ENCODE measurements at places on chromosomes 1 and 21.
A peak's percentile ranks its signal among the peaks of the same experiment; 100 is the strongest.

DNA sequence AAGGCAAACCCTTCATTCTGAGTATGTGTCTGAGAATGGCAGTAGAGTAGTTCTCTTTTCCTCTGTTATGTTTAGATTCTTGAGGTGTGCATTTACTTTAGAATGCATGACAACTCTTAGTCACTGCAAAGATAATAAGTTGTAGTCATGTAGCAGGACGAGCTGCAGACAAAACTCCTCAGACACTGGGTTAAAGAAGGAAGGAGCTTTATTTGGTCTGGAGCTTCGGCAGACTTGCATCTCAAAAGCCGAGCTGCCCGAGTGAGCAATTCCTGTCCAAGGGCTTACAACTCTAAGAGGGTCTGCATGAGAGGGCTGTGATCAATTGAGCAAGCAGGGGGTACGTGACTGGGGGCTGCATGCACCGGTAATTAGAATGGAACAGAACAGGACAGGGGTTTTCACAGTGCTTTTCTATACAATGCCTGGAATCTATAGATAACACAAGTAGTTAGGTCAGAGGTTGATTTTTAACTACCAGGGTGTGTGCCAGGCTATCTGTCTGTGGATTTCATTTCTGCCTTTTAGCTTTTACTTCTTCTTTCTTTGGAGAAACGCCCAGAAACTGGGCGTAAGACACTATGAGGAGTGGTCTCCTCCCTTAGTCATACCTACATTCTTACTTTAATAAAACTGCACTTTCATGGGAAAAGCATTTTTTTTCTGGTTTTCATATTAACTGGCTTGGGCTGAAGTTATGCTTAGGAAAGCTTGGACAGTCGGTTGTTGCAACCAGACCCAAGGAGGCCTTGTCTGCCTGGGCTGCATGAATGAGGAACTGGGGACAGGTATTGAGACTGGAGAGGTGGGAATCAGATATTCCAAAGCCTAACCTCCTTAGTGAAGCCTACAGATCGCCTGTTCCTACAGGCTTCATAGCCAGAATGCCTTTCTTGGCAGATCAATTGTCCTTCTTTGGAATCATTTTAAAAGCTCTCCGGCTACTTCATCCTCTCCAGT, 115.1 kb downstream of the RHOU start:
- DNase-seq, result no peak

DNA sequence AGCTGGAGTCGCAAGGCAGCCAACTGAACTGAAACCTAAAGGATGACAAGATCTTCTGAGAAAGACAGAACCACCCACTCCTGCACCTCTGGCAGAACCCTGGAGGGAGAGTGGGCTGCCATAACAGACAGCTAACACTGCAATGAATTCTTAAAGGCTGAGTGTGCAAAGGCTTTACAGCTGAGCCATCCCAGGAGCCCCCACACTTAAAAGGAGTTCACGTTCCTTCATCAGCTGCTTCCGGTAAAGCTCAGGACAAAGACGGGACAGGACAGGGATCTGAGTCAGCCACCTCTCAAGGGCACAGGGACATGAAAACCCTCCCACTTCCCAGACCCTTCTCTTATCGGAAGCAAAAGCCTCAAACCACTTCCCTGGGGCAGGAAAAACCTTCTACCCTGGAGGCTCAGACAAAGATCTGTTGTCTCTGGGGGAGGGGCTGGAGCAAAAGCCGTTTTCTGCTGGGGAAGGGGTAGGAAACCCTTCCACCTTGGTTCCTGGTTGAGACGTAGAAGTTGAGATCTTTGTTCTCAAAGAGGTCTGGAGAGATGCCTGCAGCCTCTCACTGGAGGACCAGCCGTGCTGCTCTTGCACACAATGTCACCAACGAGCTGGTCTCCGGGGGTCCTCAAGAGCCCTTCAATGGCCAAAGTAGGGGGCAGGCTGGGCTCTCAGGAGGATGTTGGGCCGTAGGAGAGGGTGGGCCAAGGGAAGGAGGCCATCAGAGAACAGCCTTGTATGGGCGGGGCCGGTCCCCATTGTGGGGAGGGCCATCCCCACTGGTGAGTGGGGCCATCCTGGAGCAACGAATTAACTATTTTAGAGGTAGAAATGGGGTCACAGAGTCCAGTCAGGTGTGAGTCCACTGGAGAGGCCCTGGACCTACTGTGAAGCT, 452.4 kb downstream of the PTPRU start:
- peak; percentile 48 for DNase-seq

- no peak for DNase-seq
These were observed 44.5 kb downstream of the B3GALT5 start for GRCh38 chr21:39657091-39657689.

DNA sequence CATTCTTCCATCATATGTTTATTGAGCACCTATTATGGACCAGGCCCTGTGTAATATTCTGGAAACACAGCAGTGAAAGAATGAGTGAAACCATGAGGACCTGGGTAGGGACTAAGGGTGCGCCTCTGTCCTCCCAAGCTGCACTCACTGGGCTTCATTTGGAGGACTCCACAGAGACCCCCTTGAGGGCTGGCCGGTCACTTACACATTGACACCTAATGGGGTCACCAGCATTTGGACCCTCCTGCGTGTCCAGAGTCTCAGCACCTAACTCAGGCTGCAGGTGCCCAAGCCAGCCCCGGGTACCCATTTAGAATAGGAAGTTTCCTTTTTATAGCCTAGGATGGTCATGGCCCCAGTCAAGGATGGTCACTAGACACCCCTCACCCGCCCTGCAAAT, 2.8 kb upstream of the FNDC5 start:
- DNase-seq, result no peak

GRCh38 chr21:44326272-44326647, 12.9 kb downstream of the CFAP410 start:
- no peak for DNase-seq

GRCh38 chr1:44672961-44673674, 1.2 kb downstream of the TMEM53 start:
- DNase-seq, result no peak

DNA sequence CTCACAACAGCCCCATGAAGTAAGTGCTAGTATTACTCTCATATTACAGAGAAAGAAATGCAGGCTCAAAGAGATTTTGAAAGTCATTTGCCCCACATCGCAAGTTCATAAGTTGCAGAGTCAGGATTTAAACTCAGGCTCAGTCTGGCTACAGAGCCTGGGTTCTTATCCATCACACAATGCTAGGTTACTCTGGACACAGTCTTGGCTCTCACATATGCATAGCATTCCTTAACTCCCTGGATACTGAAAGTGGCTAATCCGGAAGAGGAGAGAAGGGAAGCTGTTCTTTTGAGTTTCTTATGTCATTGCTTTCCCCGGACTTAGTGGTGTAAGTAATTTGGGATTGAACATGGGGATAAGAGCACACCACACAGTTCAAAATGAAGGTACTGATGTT, 357.4 kb upstream of the PLXNA2 start:
- no peak for DNase-seq

GRCh38 chr1:207578796-207579435, 66.0 kb upstream of the CR1L start:
- DNase-seq, result no peak

GRCh38 chr1:239247285-239247684, 139.1 kb upstream of the CHRM3 start:
- DNase-seq, result peak; percentile 4

DNA sequence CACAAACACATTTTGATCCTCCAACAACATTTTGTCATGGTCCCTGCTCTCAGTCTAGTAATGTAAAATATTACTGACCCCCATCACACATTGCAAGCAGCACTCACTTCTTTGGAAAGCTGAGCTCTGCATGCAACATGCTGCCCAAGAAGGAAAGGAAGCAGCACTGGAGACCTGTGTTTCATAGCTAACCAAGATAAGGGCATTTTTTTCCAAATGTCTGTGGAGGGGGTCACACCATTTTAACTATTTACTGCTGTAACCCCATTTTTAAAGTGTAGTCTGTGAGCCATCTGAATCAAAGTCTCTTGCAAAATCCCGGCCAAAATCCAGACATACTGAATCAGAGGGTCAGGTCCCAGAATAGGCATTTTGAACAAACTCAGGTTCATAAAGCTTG, 4.5 kb upstream of the RASSF5 start:
- DNase-seq, result no peak

DNA sequence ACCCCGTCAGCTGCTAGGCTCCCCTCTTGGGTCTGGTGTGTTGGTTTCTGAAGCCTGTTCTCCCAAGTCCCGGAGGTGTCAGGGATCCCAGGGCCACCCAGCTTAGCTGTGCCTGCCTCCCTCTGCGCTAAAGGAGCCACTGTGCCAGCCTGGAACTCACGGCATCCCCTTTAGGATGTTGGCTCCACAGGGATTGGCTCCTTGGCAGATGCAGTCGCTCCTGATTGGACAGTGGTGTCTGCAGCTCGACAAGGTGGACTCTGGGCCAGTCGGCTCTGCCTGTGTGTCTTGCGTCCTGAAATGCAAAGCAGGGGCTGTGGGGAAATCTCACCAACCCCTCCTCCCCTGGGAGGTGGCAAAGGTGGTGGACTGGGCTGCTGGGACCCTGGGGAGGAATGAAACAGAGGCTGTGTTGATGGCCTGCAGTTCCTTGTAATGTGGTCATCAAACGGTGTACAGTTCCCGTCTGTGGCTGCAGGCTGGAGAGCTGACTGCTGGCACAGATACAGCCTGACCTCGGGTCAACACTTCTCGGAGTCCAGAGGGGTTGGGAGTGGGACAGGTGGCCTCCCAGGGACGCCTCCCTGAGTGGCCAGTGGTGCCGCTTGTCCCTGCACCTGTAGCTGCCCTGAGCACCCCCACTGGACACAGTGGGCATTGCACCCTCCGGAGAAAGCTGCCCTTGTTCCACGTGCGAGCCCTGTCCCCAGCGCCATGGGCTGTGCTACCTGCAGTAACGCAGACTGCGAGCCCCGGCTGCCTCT, 11.5 kb upstream of the KCNAB2 start:
- peak; percentile 15 for DNase-seq

DNA sequence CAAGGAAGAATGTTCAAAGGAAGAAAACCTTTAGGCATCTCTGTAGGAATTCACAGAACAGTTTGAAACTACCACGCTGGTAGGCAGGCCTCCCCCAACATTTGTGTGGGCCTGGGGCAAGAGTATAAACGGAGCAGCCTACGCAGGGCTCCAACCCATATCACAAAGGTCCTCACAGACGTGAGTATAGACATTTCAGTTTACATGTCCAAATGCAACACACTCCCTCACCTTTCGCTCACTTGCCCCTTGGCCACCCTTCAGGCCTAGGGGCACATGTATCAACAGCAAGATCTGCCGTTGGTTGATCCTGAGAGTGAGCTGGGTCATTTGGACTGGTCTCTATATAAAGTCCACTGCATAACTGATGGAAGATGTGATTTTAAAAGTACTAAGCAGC, 133.3 kb downstream of the ACBD6 start:
- DNase-seq, result no peak

GRCh38 chr1:233566886-233567285, 47.0 kb upstream of the KCNK1 start:
- DNase-seq, result no peak

- DNase-seq, result peak; percentile 46
These were observed 75.4 kb downstream of the DPT start for GRCh38 chr1:168653567-168653966.

DNA sequence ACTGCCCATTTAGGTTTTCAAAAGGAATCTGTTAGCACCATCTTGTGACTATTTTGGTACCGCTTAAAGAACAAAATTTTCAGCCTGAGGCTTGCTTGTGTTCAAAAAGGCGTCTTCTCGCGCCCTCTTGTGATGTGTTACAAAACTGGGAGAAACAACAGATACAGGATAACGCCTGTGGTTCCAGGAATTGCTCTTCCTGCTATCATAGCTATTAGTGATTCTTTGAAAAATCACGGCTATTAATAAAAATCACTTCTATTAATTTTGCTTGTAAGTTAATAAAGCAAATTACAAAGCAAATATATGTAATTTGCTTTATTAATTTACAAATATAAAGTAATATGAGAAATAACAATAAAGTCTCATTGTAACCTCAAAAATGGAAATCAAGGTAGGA, 82.2 kb upstream of the ABCD3 start:
- DNase-seq, result peak; percentile 80

GRCh38 chr1:55645270-55645669, 430.1 kb upstream of the USP24 start:
- no peak for DNase-seq

DNA sequence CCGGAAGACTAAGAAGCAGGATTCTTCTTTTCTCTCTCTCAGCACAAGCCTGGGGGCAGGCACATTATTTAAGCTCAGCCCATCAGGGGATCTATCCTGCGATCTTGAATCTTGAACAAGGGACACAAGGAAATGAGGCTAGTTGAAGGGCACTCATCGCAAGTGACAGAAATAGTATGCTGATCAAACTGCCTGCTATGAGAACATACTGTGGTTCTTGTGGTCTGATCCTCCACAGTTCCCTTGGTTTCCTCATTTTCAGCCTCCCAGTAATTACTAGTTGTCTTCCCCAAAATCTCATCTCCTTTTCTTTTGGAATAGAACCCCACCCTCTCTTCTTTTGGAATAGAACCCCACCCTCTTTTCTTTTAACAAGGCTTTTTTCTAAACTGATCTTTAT, 6.5 kb downstream of the ANKRD45 start:
- DNase-seq, result no peak

DNA sequence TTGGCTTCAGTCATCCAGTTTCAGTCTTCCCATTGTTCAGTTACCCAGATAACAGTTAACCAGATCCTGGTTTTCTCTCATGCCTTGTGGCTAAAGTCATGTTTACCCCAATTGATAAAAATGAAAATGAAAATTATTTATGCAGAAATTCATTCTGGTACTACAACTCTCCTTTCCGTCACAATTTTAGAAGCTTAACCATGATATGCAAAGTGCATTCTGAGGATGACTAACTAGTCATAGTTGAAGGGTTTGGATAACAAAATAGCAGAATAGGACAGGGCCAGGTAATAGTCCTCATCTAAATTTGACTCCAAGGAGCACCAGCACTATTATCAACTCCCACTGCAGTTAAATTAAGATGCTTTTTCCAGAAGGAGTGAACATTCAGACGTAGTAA, 94.7 kb downstream of the NTMT2 start:
- no peak for DNase-seq

Measured in mammary epithelial cell (primary cell).